ENCODE measurements at places on chromosomes 5 and 9.

- peak; percentile 4 for DNase-seq
These were observed 102.2 kb upstream of the TARS1 start for GRCh38 chr5:33338336-33339110.

- no peak for DNase-seq
These were observed 155.9 kb upstream of the SHB start for GRCh38 chr9:38224941-38225340.

GRCh38 chr9:110444911-110445310 lies 107.2 kb upstream of the TXNDC8 start:
- peak; percentile 64 for DNase-seq

GRCh38 chr5:141369994-141370848 lies at the start of gene PCDHGB3:
TSS of gene PCDHGB3 (plus strand) at chr5:141370242. CDS start at chr5:141370395, 153 bp downstream.
- DNase-seq, result no peak

DNA sequence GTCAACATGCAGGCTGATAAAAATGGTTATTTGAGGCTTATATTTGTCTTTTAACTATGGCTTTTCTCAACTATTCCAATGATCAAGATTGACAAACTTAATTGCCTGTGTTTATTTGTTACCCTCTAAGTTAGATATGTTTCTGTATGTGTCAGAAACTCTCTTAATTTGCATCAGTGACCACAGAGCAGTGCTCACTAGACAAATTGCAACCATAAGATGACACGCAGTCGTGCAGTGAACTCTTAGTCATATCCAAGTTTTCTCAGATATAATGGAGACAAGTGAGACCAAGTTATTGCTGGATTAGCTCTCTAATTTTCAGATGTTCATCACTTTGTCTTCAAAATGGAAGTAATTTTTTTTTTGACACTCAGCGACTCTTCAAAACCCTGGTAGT lies 342.2 kb upstream of the RFX3 start:
- no peak for DNase-seq

GRCh38 chr9:95910023-95910707 lies 34.7 kb downstream of the ERCC6L2 start:
- no peak for DNase-seq

DNA sequence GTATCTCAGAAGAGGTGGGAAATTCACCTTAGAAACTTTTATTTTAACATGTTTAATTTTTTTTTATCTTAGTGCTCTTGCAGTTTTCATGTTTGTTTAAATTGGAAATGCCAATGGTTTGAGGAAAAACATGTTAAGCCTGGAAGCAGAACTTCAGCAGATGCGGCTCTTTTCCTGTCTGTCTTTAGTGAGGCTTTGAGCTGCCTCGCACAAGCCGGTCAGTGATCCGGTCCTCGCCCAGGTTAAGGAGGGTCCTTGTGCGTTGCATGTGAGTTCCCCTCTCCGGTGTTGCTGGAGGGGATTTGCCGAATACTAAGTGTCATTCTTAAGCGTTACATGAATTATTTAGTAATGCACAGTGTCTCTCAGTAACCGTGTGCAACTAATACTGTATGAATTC lies 9.4 kb upstream of the PLEKHG4B start:
- DNase-seq, result no peak

- peak; percentile 31 for DNase-seq
These were observed 177.2 kb downstream of the OSTF1 start for GRCh38 chr9:75265525-75265972.

DNA sequence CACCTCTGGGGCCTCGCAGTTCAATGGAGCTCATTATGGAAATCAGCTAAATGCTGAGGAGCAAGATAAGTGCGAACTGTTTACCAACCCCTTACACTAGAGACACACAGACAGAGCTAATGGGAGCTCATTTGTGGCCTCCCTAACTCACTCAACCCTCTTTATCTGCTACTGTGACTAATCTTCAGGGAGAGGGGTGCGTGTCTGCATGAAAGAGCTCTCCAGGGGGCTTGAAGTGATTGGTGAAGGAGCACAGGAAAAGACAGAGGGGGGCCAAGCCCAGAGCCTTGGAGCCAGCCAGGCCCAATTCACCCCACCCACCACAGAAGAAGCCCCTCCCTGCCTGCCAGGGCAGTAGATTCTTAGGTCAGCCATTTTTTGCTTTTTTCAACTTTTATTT lies 466.8 kb upstream of the BRINP1 start:
- DNase-seq, result no peak

GRCh38 chr5:122985954-122986721 lies 50.4 kb downstream of the PPIC start:
- no peak for DNase-seq

GRCh38 chr5:32942225-32942989 lies 231.3 kb downstream of the NPR3 start:
- peak; percentile 64 for DNase-seq

GRCh38 chr9:113602126-113603047 lies 138.9 kb downstream of the RGS3 start:
- DNase-seq, result no peak

DNA sequence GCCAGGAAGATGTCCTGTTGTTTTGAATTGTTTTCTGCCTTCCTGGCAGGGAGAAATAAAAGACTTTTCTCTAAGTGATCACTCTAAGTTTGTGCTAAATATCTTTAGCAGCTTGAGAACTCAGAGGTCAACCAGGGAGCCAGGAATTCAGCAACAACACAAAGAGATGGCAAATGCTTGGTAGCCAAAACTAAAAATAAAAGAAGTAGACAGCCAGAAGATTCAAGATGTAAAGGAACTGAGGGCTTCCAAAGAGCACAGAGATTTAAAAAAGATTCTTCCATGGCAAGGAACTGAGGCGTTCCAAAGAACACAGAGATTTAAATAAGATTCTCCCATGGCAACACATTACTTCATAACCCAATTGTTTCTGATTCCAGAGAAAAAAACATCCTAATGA lies 9.6 kb downstream of the DNAH5 start:
- no peak for DNase-seq

DNA sequence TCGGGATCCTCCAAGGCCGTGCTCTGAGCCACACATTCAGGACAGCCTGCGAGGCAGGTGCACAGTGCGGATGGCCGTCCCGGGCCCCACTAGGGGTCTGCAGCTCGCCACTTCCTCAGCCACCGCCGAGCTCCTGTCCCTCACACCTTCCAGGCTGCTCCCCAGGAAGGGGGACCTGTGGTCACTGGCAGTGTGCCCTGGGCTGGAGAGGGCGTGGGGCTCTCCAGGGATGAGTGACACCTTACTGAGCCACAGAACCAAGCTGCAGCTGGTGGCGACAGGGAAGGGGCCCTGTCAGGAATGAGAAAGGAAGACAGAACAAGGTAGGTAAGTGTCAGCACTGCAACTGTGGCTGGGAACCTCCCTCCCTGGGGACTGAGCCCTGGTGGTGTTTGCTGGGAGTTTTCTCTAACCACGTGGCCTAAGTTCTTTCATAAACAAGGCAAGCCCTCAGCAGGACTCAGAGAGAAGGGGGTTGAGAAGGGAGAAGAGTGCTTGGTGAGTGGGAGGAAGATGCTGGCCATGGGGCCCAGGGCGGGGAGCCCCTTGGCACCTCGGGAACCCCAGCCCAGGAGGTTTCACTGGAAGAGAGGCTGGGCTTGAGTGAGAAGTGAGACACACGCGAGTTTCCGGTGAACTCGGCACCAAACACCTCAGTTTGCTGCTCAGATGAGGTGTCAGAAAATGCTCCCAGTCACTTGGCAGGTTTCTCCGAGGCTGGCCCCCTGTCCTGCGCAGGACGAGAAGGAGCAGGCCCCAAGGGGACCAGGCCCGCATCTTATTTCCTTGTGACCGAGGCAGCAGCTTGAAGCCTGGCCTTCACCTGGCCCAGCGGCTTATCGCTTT lies 5.2 kb downstream of the IL13 start:
- peak; percentile 46 for DNase-seq

DNA sequence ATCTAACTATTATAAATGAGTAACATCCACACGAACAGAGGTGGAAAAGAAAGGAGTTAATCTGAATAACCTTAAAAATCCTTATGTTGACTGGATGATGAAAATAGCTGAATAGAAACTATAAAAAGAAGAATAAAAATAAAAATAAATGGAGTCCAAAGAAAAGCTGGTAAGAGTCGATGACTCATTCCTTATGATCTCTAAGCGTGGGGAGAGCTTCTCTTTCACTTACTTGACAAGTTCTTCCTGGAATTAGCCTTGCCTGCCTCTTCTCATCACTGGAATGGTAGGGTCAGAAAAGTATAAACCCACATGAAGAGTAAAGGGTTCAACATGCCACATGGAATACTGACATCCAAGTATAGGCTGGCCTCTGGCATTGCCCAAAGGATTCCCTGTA lies 477.0 kb upstream of the RGMB start:
- no peak for DNase-seq

- DNase-seq, result no peak
These were observed 140.1 kb upstream of the GRIA1 start for GRCh38 chr5:153350175-153350883.
